NCI-H2171 (cell line): ENCODE measurements at places on chromosomes 1 and 21.

- no peak for DNase-seq
Measured at GRCh38 chr21:21183092-21183491, 184.9 kb downstream of the NCAM2 start.

GRCh38 chr1:112872551-112872962, 83.4 kb downstream of the SLC16A1 start:
- DNase-seq = no peak

DNA sequence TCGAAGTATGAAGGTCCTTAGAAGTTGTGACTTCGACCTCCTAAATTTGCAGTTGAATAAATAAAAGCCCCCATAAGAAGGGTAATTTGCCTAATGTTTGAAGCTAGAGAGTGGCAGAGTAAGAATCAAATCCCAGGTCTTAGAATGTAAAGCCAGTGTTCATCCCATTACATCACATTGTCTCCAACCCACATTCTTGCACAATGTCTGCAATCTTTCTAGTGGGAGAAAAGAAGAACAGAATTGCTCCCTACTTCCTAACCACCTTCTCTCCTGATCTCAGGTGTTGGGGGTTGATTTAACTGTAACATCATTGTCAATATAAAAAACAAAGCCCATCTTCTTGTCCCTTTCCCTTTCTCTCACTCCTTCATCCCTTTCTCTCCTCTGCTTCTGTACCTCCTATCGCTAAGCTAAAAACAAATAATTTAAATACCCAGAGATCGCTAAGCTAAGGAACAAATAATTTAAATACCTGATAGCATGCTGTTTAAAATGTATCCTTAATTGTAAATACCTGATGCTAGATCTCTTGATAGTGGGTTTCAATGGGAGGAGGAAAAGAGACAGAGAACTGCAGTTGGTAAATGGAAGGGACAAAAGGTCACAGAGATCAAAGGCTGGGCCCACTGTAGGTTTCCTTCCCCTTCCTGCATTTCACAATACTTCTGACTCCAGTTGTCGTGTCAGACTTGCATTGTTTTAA, 32.1 kb upstream of the CCDC190 start:
- DNase-seq = no peak

DNA sequence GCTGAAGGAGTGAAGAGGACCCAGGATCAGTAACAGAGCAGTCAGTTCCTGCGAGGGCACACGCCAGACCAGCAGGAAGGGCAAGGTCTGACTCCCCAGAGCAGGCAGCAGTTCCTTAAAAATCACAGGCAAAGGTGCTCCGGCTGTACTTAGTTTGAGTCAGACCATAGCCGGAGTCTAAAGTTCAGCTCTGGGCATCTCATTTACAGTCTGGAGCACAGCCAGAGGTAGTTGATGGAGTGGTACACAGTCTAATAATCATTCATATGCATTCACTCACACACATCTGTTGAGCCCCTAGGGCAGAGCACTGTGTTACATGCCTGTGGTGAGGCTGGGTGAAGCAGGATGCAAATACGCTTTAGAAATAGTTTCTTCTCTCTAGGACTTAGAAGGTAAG, 7.3 kb upstream of the AMIGO1 start:
- no peak for DNase-seq

DNA sequence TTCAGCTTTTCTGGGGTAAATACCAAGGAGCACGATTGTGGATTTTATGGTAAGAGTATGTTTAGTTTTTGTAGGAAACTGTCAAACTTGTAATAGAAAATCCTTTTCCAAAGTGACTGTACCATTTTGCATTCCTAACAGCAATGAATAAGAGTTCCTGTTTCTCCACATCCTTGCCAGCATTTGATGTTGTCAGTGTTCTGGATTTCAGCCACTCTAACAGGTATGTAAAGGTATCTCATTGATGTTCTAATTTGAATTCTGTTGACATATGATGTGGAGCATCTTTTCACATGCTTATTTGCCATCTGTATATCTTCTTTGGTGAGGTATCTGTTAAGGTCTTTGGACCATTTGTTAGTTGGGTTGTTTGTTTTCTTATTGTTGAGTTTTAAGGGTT, 50.3 kb upstream of the RGS2 start:
- DNase-seq = no peak

GRCh38 chr1:35580949-35581388, 7.9 kb downstream of the TFAP2E start:
- no peak for DNase-seq

DNA sequence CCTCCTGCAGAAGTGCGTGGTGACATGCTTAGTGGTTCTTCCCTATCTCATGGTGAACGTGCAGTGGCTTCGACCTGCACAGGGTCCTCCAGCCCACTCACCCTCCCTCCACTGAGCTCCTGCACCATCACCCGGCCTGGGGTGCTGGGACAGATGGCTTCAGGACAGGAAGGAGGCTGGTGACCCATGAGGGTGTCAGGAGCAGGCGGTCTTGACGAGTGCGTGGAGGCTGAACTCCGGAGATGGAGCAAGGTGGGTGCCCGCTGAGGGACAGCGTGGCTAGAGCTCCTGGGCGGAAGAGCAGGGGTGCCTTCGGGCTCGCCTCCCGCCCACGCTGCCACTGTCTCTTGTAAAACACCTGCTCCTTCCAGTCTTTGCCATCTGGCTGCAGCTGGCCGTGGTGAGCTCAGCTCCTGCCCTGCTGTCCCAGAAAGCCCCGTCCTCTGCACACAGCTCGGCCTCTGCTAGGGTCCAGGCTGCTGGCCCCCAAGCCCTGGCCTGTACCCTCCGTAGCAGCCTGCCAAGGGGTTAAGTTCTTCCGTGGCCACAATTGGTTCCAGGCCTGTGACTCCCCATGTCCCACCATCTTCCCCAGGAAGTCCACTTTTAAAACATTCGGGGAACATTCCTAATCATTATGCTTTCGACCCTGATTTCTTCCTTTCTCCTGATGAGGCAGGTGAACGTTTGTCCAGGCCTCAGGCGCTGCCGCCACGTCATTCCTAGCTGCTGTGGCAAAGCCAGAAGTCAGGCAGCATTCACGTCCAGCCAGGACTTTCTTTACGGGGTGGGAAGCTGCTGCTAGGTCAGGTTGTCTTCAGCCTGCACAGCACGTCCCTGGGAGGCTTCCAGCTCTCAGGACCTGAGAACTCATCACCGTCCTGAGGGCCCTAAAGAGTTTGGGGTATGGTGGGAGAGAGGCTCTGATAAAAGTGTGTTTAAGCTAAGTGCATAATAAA, 8.1 kb downstream of the KRTAP10-1 start:
- no peak for DNase-seq

DNA sequence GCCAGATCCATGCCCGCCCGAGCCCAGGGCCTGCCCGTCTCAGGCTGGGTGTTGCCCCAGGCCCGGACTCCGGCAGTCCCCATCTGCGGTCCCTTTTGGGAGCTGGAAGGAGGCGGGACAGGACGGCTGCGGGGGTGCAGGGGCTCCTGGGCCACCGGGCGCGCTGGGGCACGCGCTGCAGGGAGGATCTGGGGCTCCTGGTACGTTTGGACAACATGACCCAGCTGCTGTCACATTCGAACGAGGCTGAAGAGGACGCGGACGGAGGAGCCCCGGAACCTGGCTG, 6.6 kb upstream of the CALML6 start:
- DNase-seq = no peak

GRCh38 chr1:54906586-54906985, 19.6 kb upstream of the DHCR24 start:
- DNase-seq = no peak

DNA sequence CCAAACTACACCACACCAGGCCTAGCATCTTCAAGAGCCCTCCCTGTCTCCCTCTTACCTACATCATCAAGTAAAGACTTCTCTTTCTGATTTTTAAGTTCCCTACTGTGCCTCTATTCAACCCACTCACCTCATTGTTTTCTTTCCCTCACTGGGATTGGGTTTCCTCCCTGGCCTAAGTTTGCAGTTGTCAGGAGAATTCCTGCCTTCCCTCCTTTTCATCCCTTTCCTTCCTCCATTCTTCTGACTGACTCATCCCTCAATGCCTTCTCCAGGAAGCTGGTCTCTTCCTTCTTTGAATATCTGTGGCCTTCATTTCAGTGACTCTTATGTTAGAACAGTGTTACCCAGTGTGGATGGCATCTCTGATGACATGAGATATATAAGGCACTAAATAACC, 139.9 kb upstream of the KIAA0040 start:
- DNase-seq = no peak

- no peak for DNase-seq
Measured at GRCh38 chr21:33848249-33848953, 67.2 kb downstream of the ATP5PO start.

GRCh38 chr1:206012086-206012859, 9.1 kb upstream of the RAB7B start:
- peak; percentile 3 for DNase-seq

- DNase-seq = peak; percentile 19
Measured at GRCh38 chr1:38117444-38117887, 70.9 kb upstream of the POU3F1 start.

DNA sequence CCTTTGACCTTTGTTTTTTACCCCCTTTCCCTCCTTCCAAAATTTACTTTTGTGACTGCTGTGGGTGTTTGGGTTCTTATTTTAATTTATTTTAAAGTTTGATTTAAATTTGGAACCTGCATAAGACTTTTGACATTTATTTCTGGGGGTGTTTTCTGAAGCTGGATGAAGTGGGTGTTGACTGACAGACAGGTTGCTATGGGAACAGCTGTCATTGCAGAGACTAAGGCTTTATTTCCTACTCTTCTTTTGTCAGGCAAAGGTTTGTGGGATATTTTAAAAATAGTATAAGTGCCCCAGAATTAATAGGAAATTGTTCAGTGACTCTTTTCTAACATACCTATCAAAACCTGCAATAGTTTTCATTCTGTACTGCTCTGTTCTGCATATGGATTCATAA, 290.8 kb upstream of the ESRRG start:
- no peak for DNase-seq

DNA sequence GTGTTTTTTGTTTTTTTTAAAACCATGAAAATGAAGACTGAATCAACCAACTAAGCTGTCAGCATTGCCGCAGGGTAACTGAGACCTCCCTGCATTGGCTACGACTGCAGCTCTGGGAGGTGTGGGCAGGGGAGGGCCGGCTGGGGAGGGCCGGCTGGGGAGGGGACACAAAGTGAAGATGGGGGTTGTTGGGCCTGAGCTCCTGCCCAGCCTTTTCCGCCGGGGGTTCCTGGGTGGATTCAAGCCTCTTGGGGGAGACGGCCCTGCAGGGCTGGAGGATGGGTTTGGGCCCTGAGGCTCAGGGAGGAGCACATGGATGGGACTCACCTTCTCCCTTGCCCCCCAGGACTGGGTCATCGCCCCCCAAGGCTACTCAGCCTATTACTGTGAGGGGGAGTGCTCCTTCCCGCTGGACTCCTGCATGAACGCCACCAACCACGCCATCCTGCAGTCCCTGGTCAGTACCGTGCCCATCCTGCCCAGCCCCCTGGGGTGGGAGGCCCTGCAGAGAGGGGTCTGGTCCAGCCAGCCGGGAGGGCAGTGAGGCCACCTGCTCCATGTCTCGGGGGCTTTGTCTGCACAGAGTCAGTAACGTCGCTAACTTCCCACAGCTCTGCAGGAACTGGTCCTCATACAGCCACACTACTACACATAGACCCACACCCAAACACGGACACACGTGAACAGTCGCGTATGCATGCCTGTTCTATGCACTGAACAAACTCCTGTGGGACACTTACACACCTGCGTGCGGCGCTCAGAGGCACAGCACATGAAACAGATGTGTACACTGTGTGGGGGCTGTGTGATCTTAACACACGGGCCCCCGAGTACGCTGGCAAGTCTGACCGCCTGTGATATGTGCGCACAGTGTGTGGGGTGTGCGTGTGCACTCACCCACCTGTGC, 31.5 kb downstream of the BMP8A start:
- no peak for DNase-seq

- DNase-seq = no peak
Measured at GRCh38 chr1:153357076-153357852, 390 bp upstream of the S100A9 start.

GRCh38 chr1:202689493-202690342, 20.5 kb downstream of the SYT2 start:
- no peak for DNase-seq

GRCh38 chr1:12012560-12013316, 6.6 kb upstream of the MIIP start:
- no peak for DNase-seq

DNA sequence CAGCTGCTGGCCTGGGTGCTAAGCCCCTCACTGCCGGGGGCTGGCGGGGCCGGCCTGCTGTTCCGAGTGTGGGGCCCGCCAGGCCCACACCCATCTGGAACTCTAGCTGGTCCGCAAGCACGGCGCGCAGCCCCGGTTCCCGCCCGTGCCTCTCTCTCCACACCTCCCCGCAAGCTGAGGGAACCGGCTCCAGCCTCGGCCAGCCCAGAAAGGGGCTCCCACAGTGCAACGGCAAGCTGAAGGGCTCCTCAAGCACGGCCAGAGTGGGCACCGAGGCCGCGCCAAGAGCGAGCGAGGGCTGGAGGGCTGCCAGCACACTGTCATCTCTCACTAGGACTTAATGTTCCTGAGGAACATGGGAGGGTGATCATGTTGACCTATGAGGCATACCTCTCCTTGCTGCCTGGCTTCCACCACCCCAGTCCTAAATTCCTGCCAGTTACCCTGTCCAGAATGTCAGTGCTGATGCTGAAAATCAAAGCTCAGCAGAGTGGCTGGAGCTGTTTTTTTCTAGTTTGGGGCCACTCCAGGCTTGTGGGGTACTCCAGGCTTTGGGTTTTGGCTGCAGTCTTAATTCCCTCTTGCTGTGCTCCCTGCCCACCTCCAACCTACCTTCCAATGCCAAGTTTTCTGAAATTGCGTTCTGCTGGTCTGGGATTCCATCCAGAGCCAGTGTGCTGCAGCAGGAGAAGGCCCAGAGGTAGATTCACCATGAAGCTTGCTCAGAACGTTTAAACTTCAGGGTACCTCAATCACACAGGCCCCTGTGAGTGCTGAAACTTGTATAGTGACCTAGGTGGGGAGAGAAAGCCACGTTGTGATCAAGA, 44.2 kb upstream of the LPGAT1 start:
- no peak for DNase-seq

- no peak for DNase-seq
Measured at GRCh38 chr21:41651406-41651805, 115.4 kb downstream of the RIPK4 start.

DNA sequence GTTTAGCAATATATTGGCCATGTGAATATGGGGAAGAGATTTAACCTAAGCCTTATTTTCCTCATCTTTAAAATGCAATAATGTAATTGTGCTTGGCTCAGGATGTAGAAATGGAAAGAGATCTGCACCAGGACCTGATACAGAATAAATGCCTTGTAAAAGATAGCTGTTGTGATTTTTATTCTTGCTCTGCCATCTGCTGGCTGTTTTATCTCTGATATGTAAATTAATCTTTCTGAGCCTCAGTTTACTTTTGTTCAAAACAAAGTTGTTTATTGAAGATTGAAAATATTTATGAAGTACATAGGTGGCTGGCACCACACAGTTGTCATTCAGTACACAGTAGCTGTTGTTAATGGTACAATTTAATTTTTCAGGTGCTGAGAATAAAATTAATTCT, 21.9 kb downstream of the ZYG11B start:
- no peak for DNase-seq

DNA sequence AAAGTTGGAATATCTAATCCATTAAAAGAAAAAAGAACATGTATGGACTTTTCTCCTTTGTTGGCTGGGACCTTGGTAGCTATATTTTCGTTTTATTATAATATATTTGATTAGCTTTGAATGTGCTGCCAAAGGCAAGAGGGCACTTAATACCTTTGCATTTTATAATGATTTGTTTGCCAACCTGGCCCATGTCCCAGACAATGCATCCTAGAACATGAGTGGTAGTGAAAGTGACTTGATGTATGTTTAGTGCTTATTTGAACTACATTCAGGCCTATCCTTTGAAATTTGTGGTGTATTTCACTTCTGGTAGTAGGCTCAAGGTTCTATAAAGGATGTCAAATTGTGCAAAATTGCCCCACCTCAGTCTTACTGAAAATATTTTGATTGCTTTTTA, 25.9 kb downstream of the CACHD1 start:
- no peak for DNase-seq

GRCh38 chr1:209767706-209768105, 11.9 kb downstream of the TRAF3IP3 start:
- no peak for DNase-seq
